ENCODE measurements at places on chromosomes 5 and 9. TPM values are rescaled to one million over a fixed set of nuclear protein-coding genes. Genes with fewer than 3 reads are reported as not detected.

The PCA3 gene
- not detected for total RNA-seq

The PIP5K1B gene
- total RNA-seq: not detected

The SPATA6L gene
- total RNA-seq: 2.5 TPM

The SLC6A7 gene
- total RNA-seq: 0.05 TPM

The SHISAL2B gene
- total RNA-seq: not detected

The RASGEF1C gene
- total RNA-seq: 0.23 TPM

The PCDHB8 gene
- total RNA-seq: 0.19 TPM

The OR5C1 gene
- not detected for total RNA-seq

The CCL21 gene
- not detected for total RNA-seq

The GABRP gene
- total RNA-seq: not detected

The CCDC192 gene
- total RNA-seq: not detected

The TAF11L4 gene
- total RNA-seq: not detected

The RAB3C gene
- not detected for total RNA-seq

The ITK gene
- total RNA-seq: not detected

The SHC3 gene
- 0.34 TPM for total RNA-seq

The DAPK1 gene
- total RNA-seq: 20.1 TPM

The TMEM267 gene
- 23.2 TPM for total RNA-seq

All from A549 treated with Mapracorat at 1 μM for 4 hours (cell line).